Activated CD4-positive, alpha-beta T cell treated with anti-CD3 and anti-CD28 coated beads for 1 hour (primary cell): ENCODE measurements at places on chromosomes 1 and 21.

DNA sequence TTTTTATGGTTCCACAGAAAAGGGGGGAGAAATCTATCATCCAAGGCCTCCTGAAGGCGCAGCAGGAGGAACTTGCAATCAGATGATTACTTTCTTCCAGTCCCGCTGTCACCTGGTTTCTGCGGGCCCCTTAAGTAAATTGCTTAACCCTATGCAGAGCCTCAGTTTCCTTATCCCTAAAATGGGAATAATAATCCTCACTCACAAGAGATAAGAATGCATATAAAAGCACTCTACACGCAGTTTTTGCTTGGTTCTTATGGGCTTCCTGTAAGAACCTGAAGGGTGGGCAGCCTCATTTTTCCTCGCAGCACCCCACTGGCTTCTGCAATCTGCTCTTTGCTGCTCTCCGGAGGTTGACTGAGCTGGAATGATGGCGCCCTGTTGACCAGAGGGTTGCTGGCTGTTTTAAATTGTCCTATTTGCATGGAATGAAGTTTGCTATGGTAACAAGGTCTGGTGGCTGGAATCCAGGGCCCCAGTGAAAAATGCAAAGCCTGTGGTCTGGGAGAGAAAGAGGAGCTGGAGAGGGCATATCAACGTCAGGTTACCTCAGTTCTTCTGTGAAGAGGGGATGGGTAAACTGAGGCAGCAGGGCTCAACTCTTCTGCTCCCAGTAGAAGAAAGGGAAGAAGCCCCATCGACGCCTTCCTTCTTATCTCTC lies 1.0 kb upstream of the KAZN start:
- no peak for DNase-seq

GRCh38 chr21:37001441-37001840 lies 5.1 kb upstream of the RIPPLY3 start:
- no peak for DNase-seq

- DNase-seq: no peak
Observed at GRCh38 chr1:52752484-52752826, 26.2 kb downstream of the ZYG11B start.

GRCh38 chr21:40425981-40426380 lies 421.0 kb downstream of the DSCAM start:
- DNase-seq: no peak

DNA sequence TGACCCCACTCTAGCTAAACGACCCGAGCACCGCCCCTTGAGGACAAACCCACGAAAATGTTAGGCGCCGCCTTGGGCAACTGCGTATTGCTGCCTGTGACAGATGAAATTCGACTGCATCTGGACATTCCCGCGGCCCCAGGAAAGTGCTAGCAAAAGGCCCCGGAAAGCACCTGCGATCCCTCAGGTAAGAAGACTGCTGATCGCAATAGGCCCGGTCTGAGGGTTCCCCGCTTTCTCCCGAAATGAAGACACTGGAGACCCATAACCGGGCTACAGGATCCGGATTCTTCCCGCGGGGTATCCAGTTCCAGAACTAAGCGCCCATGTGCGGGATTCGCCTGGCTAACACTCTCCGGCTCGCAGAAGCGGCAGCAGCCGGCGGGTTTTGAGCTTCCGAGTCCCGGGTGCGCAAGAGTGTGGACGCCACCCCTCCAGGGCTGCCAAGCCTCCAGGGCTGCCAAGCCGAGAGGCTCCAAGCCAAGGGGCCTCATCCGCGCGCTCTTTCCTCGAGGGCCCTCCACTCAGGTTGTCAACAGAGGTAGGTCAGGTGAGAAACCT lies 157.9 kb upstream of the NBPF11 start:
- no peak for DNase-seq

- DNase-seq: no peak
Observed at GRCh38 chr21:38082936-38083485, 166.8 kb upstream of the KCNJ6 start.

GRCh38 chr1:32250893-32251716 lies at the start of gene LCK:
LCK (plus strand) TSS chr1:32251265; CDS start chr1:32274330, 23,065 bp downstream.
- DNase-seq: peak; percentile 41

DNA sequence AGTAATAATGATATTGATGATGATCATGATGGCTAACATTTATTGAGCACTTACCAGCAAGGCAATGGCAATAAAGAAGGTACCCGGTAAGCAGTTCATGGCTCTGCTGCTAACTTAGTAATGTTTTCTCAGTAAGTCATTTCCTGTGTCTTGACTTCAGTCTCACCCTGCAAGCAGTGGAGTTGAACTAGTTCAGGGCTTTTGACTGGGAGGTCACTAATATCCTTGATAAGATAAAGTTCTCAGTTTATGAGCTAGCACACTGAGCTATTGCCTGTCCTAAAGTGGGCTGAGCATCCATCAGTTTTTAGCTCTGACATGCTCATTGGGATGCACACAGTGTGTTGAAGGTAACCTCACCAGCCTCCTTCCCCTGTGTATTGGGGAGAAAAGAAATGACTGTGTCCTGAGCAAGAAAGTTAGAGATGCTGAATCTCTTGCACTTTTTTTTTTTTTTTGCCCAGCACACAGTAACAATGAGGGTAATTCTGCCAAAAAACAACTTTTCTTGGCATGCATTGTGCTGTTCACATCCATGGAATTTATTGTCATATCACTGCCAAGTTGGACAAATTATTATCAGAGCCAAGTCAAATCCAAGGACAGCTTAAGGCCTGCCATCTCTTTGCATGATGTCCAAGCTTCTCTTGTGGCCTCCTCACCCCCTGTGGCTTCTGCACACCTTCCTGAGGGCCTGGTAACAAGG lies 55.5 kb upstream of the GADD45A start:
- no peak for DNase-seq

- peak; percentile 39 for DNase-seq
Observed at GRCh38 chr1:221839782-221840395, 98.0 kb upstream of the DUSP10 start.

DNA sequence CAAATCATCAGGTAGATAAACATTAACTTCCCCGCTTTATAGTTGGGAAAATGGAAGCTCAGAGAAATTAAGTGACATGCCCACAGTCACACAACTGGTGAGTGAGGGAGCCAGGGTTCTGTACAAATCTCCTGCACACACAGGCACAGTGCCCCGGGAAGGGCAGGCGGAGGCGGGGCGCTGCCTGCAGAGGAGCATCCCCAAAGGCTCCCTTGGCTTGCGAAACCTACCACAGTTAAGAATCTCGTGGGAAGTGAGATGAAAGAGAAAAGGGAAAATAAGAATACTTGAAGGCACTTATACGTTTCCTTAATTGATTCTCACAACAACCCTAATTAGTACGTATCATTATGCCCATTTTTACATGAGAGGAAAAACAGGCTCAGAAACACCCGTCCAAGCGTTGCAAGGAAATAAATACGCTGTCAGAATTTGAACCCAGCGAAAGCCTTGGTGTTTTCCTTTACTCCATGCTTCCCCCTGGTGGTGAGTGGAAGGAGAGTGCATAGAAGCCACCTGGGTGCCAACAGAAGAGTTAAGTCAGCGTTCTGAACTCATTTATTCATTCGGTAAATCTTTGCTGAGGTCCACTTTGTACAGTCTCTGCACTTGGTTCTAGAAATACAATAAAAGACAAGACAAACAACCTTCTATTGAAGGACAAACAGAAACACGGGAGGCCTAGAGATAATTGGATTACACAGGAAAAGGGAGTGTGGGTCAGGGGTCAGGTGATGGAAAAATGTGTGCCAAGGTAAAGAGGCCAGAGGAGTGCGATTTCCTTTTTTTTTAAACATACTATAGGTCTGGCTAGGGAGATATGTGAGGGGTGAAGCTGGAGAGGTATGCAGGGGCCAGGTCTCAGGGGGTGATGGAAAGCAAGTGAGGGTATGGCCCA lies 28.4 kb downstream of the ACP6 start:
- no peak for DNase-seq

DNA sequence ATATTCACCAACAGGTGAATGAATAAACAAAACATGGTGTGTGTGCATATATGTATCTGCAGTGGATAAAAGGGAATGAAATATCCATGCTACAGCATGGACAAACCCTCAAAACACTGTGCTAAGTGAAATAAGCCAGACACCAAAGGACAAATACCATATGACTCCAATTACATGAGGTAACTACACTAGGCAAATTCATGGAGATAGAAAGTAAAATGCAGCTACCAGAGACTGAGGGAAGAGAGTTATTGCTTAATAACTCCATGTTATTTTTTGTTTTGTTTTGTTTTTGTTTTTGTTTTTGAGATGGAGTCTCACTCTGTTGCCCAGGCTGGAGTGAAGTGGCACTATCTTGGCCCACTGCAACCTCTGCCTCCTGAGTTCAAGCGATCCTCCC lies 2.4 kb downstream of the ITLN1 start:
- DNase-seq: no peak

DNA sequence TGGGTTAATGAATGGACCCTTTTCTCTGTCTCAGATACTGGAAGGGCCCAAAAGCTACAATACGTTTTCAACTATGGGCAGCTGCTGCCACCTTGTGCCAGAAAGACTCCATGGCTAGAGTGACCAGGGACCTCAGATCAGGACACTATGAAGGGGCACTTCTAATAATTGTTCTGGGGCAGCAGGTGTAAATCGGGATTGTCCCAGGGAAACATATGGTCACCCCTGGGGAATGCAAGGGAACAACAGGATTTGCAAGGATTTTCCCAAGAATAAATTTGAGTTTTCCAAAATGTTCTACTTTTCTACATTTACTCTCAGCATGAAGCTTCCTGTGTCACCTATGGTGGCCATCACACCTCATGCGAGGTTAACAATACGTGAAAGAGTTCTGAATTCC lies 12.0 kb upstream of the FCAMR start:
- peak; percentile 48 for DNase-seq

DNA sequence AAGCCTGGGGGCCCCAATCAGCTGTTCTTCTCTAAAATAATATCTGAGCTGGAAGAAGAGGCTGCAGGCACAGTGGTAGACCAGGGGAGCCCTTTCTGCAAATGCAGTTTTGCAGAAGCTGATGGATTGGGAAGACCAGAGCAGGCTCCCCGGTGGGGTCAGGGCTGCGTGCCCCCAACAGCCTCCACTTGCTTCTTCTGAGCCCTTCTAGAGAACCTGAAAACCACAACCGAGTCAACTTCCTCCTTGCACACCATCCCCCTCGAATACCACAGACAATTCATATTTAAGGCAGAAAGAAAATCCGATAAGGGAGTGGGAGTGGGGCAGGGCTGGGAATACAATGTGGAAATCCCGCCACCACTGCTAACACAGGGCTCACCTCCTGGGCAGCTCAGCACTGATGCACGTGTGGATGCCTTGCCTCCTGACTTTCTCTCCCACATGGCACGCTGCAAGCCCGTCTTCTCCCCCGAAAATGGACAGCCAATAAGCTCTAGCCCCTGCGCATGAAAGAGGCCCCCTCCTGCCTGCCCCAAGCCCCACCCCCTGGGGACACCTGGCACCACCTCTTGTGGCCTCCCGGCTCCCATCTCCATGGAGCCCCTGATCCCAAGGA lies 25.4 kb upstream of the ALDH4A1 start:
- no peak for DNase-seq

GRCh38 chr1:176029155-176029554 lies 177.9 kb downstream of the COP1 start:
- DNase-seq: no peak

DNA sequence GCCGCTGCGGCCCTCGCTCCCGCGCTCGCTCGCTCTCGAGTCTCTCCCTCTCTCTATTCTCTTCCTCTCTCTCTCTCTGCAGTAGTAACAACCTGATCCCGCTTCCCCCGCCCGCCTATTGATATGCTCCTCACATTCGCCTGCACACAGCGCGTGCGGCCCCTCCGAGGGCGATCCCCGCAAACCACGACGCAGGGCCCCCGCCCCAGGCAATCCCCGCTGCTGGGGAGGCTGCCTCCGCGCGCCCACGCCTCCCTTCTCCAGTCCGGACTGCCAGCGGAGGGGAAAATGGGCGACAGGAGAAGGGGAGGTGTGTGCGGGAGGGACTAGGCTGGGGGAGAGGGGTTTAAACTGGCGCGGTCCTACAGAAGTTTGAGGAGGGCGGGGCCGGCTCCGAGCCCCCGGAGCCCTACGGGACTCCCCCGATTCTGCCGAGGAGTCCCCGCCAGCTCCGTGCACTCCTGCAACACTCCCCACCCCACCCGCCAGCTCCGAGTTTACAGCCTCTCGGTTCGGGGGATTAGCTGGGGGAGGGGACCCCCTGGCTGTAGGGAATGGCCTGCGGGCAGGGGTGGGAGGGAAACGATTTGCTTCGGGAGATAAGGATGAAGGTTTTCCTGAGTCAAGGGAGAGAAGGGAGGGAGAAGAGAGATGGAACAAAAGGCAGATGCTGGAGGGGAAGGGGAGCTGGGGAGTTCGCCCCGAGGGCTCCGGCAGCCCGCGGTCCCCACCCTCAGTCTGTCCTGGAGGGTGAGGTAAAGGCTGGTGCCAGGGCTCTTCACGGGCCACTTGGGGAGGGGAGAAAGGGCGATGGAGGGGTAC lies 66.6 kb downstream of the SYT2 start:
- DNase-seq: no peak
